ENCODE measurements at places on chromosomes 11 and 22.

GRCh38 chr11:73598719-73599379 lies 937 bp upstream of the FAM168A start:
- H3K36me3 ChIP-seq, result no peaks in the 10 kb centered on the region
- peak overlapping the region; percentile 84 for H3K27ac ChIP-seq
- DNase-seq, result no peak
- peaks cover 7% of the 10 kb centered on the region for H3K4me1 ChIP-seq

- H3K4me1 ChIP-seq, result no peaks in the 10 kb centered on the region
- DNase-seq, result no peak
- no peaks in the 10 kb centered on the region for H3K36me3 ChIP-seq
- no peak overlapping the region for H3K4me3 ChIP-seq
- H3K27me3 ChIP-seq, result no peaks in the 10 kb centered on the region
These were observed 103.9 kb upstream of the ANO3 start for GRCh38 chr11:26227883-26228502.

DNA sequence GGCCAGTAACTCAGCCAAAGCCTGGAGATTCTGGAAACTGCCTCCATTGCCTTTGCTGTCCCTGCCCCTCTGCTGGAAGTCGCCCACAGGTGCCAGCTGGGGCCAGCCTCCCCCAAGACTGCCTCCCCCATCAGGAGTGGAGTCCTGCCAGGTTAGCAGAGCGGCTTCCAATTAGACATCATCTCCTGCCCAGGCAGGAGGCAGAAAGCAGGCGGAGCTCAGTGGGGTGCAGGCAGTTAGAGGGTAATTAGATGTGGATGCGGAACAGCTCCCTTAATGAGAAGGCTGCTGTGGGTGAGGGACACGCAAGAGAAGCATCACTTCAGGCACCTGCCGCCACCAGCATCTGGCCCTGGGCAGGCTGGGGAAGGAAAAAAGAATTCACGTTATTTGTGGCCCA lies 90.9 kb upstream of the TP53I11 start:
- no peaks in the 10 kb centered on the region for H3K36me3 ChIP-seq
- H3K4me1 ChIP-seq, result no peaks in the 10 kb centered on the region
- H3K27ac ChIP-seq, result no peak overlapping the region

DNA sequence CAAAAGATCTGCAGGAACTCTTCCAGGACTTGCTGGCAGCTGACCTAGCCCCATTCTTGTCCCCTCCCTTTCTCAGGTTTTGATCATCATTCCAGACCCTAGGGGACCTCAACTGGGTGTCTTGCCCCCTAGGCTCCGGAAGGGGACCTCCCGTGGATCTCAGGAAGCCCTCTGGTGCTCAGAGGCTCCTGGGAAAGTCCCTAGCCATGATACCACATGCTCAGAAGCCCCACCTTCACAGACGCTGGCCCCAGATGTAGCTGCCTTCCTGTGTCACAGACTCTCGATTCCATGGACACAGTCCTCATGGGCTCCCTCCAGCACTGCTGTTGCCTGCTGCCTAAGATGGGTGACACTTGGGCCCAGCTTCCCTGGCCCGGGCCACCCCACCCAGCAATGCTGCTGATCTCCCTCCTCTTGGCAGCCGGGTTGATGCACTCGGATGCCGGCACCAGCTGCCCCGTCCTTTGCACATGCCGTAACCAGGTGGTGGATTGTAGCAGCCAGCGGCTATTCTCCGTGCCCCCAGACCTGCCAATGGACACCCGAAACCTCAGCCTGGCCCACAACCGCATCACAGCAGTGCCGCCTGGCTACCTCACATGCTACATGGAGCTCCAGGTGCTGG lies at the start of gene LRRC55:
TSS of gene LRRC55 (plus strand) at position 276 of the 628 bp plus-strand sequence. CDS start at position 346, 70 bp downstream.
- H3K36me3 ChIP-seq, result no peaks in the 10 kb centered on the region
- DNase-seq, result no peak
- H3K27me3 ChIP-seq, result no peaks in the 10 kb centered on the region
- H3K4me3 ChIP-seq, result no peak within 1 kb of the TSS

GRCh38 chr11:86809561-86809960 lies 9.2 kb downstream of the PRSS23 start:
- H3K4me3 ChIP-seq, result no peak overlapping the region
- no peak for DNase-seq
- peaks cover 6% of the 10 kb centered on the region for H3K4me1 ChIP-seq
- H3K27ac ChIP-seq, result no peak overlapping the region

DNA sequence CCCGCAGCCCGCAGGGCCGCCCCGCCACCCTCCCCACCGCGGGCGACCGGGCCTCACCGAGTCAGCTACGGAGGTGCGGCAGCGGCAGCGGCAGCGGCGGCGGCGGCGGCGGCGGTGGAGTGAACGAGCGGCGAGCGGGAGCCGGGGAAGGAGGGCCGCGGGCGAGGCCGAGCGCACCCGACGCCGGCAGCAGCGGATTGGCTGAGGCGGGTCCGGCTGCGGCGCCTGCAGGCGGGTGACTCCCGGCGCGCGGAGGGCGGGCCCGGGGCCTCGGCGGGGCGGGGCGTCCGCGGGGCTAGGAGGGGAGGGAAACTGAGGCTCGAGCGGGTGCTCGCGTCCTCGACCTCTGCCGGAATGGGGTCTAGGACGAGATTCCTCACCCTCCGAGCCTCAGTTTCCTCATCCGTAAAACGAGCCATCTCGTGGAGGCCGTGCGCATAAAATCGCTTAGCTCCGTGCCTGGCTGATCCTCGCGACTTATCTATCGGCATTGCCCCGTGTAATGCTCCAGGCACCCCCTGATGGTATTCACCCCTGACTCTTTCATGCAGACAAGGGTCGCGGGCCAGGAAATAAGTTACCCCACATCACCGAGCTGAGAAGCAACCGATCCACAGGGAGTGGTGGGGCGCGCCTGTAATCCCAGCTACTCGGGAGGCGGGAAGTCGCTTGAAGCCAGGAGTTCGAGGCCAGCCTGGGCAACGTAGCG lies at the start of gene CPT1A:
TSS of gene CPT1A (minus strand) at position 199 of the 709 bp plus-strand sequence. CDS start 26,442 bp downstream, outside the sequence.
- H3K27me3 ChIP-seq, result no peaks in the 10 kb centered on the region
- H3K4me3 ChIP-seq, result peak within 1 kb of the TSS; percentile 85
- peak within 1 kb of the TSS; percentile 53 for H3K27ac ChIP-seq
- H3K36me3 ChIP-seq, result no peaks in the 10 kb centered on the region
- DNase-seq, result peak; percentile 79

GRCh38 chr11:121930004-121930965 lies 185.7 kb downstream of the BLID start:
- H3K4me3 ChIP-seq, result no peak overlapping the region
- H3K27me3 ChIP-seq, result no peaks in the 10 kb centered on the region
- no peaks in the 10 kb centered on the region for H3K36me3 ChIP-seq
- peak overlapping the region; percentile 0 for H3K27ac ChIP-seq
- peaks cover 30% of the 10 kb centered on the region for H3K4me1 ChIP-seq
- no peak for DNase-seq

DNA sequence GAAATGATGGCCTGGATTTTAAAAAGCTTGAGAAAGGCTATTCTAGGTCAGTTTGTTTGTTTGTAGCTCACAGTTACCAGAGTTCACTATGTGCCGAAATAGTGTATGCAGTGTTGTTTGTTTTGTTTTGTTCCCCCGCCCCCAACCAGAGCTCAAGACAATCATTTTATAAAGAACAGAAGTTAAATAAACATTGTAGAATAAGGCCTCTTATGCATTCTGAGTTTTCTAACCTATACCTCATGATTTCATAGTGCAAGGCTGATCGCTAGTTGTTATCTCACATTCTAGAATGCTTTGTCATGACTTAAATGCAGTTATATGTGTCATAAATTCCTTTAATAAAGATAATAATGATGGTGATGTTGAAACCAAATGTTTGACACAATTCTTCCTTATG lies 7.8 kb downstream of the KCNA4 start:
- no peaks in the 10 kb centered on the region for H3K27me3 ChIP-seq
- H3K27ac ChIP-seq, result no peak overlapping the region
- no peaks in the 10 kb centered on the region for H3K36me3 ChIP-seq
- H3K4me3 ChIP-seq, result no peak overlapping the region

- DNase-seq, result no peak
- H3K27me3 ChIP-seq, result no peaks in the 10 kb centered on the region
- H3K27ac ChIP-seq, result no peak overlapping the region
- H3K4me1 ChIP-seq, result no peaks in the 10 kb centered on the region
- no peak overlapping the region for H3K4me3 ChIP-seq
- no peaks in the 10 kb centered on the region for H3K36me3 ChIP-seq
These were observed 17.1 kb upstream of the TRPC6 start for GRCh38 chr11:101600924-101601323.

DNA sequence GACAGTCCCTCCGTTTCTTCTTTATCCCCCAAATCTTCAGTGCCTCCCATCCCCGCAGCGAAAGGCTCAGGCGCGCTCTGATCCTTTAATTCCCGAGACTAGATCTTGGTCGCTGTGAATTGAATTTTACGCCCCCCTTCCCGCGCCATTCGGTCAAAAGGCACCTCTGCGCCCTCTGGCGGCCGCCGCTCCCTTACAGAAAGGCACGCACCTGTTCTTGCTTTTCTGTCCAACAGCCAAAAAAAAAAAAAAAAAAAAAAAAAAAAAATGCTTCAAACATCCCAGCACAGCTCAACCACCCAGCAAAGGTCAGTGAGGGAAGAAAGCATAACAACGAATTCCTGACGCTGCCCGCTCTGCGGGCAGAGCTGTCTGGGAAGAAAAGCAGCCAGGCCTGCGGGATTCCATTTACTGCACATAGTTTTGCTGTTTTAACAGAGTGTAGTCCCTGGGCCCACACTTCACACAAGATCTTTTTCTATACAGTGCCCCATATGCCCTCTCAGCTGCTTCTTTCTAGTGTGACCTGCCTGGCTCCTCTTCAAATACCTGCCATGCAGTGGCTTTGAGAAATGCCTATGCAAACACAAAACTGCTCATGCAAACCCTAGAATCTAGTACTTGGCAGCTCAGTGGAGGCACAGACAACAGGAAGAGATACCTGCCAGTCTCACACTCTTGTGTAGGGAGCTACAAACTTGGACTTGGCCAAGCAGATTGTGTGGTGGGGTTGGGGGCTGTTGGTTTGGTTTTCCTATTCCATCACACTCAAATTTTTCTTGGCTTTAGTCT lies 1.3 kb upstream of the ESAM start:
- no peaks in the 10 kb centered on the region for H3K27me3 ChIP-seq
- peak; percentile 88 for DNase-seq
- H3K27ac ChIP-seq, result no peak overlapping the region
- H3K4me1 ChIP-seq, result peaks cover 18% of the 10 kb centered on the region
- H3K4me3 ChIP-seq, result peak overlapping the region; percentile 43

All from testis (tissue), 5 donors.